ENCODE measurements at places on chromosomes 11 and 22.

DNA sequence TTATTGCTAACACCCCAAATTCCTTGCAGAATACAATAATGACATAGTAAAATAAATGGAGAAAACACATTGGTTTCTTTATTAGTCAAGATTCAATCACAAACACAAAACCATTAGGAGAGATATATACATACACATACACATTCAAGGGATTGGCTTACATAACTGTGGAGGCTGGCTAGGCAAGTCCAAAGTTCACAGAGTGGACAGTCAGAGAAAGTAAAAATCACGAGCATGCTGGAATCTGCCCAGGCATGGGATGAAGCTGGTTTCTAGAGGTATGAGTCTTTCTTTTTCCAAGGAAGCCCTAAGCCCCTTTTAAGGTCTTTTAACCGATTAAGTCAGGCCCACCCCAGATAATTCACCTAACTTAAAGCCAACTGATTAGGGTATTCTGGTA lies 13.6 kb upstream of the OR56B1 start:
- DNase-seq = no peak

- DNase-seq = no peak
These were observed 699.0 kb downstream of the ETS1 start for GRCh38 chr11:127888386-127888785.

GRCh38 chr11:11476499-11476898 lies 123.4 kb upstream of the CSNK2A3 start:
- peak; percentile 43 for DNase-seq

DNA sequence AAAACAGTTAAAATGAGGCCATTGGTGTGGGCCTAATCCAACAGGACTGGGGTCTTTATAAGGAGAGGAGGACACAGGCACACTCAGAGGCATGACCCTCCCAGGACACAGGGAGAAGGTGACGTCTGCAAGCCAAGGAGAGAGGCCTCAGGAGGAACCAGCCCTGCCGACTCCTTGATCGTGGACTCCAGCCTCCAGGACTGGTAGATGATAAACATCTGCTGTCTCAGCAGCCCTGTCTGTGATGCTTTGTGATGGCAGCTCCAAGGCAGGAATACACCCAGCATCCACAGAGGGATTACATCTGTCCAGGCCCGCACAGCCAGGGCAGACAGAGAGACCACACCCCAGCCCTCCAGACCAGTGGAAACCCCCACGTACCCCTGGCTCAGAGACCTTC lies 18.4 kb downstream of the CDKN1C start:
- no peak for DNase-seq

DNA sequence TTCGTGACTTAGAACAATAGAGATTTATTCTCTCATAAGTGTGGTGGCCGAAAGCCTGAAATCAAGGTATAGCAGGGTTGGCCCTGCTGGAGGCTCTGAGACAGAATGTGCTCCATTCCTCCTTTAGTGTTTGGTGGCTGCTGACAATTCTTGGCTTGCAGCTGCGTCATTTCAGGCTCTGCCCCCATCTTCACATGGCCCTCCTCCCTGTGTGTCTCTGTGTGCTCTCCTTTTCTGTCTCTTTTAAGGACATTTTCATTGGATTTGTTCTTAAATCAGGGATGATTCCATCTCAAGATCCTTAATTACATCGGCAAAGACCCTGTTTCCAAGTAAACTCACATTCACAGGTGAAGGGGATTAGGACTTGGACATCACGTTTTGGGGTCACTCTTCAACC lies 10.2 kb upstream of the APOL6 start:
- DNase-seq = no peak

DNA sequence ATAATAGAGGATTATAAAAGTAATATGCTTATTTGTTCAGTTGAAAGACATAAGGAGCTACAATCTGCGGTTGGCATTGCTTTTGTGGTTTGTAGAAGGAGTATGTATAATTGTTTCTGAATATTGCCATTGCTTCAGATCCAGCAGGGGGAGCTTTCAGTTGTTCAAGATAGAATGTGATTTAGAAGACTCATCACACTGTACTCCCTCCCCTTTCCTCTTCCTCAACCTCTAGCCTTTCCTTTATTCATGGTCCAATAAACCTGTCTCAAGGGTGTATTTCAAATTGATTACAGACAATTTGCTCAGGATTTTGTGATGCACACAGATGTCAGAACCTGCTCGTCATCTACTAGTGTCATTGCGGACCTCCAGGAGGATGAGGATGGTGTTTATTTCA lies 9.8 kb downstream of the PRMT3 start:
- peak; percentile 88 for DNase-seq

DNA sequence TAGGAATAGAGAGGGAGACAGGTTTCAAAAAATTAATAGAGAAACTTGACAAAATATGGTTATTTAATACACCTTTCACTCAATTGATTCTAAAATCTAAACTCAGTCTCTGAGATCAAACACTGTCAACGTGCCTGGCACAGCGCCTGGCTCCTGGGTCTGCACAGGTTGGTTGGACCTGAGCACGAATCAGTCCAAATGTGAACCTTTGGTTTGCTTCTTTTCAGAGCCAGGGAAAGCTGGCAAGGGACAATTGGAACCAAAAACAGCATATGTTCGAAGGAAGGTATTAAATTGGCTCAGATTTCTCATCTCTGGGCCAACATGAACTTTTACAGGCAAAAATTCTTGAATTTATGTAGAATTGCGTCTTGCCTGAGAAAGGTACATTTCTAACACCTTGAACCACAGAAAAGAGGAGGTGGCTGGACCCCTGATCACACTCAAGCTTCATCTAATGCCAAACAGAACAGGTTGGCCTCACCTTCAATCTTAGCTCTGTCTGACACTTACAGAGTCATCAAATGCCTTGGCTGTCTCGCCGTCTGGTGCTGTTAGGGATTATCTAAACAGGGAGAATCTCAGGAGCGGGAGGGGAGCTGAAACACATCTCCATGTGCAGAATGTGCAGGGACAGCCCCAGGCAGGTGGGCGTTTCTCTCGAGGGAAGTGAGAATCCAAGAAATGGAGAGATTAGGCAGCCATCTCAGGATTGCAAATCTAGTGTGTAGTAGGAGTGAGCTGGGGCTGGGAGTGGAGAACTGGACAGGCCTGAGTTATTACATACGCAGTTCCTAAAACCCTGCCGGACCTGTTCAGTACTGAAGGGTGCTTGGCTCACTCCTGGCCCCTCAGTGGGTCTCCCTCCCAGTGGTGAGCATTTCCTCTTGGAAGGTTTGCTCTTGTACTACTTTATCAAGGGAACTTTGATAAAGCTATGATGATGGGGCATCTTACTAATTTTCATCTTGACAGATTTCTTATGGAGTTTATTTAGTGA lies 442.2 kb upstream of the B3GAT1 start:
- no peak for DNase-seq

GRCh38 chr11:75982309-75982708 lies 167.3 kb downstream of the UVRAG start:
- DNase-seq = peak; percentile 23

- no peak for DNase-seq
These were observed 5.9 kb downstream of the YWHAH start for GRCh38 chr22:31950226-31950625.

DNA sequence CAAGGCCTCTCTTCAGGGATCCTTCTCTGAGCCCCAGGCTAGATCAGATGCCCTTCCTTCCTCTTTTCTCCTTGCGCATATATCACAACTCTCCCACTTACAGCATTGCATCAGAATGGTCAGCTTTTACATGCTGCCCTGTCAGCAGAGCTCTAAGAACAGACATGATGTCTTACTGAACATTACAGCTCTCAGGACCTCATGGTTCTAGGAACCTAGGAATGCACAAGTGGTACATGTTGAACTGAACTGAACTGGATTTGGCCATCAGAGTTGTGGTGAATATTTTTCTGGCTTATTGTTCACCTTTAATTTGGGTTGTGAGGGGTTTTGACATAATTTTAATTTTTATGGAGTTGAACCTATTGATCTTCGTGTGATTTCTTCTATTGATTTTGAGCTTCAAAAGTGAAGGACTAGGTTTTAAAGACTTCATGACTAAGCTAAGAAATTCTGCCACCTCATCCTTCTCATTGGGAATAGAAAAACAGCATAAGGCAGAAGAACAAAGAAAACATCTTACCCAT lies 37.7 kb upstream of the SPON1 start:
- DNase-seq = no peak

- DNase-seq = no peak
These were observed 48.3 kb downstream of the LARGE1 start for GRCh38 chr22:33871935-33872334.

DNA sequence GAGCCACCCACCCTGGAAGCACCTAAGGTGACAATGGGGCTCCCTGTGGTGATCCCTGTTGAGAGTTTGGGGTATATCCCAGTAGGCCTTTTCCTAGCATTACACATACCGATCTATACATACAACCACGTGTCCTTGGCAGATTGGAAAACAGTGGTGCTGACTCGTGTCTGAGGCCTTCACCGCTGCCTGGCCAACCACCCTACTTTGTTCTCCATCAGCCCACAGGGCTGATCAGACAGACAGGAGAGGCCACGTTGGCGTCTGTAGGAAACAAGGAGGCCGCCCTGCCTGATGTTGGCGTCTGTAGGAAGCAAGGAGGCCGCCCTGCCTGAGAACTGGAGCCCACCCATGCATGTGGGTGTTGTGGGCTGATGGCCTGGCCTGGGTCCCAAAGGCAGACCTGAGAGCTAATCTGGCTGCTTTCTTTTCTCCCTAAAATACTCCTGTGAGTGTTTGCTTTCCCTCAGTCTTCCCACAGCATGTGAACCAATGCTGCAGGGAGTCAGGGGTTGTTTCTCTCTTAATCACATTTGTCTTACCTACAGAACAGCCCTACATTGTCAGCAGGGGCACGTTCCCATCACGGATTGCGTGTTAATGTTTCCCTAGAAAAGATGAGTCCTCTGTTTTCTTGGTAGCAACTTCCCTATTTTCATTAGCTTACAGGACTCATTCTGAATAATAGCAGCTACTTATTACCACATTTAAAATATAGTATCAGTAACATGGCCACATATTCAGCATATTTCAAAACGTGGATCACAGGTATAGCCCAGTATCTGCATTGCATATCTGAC lies 57.2 kb downstream of the SBF1 start:
- no peak for DNase-seq

DNA sequence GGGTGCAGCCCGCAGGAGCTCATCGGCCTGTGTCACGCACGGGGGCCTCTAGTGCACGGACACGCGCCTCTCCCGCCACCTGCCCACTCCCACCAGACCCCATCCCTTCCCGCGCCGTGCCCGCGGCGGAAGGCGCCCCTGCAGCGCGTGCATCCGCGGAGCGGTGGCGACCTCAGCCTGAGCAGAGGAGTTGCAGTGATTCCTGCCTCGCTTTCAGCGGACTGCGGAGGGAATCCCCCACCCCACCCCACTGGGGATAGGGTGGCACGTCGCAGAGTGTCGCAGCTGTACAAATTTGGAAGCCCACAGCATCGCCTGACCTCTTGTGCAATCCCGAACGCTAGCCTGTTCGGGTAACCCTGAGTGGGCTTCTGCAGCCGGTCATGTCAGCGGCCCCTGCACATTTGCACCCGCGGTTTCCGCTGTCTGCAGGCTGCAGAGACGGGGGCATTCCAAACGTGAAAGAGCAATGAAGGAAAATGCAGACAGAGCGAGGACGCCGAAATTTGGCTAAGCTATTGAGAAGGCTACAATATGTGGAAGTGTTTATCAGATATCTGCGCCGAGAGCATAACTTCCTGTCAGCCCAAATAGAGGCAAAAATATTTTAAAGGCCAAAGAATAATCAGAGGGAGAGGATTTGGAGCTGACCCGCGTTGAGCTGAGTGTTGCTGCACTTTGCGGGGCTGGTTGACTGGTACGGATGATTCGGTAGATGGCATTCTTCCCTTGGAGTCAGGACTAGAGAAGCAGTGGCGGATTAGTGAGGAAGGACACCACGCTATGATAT lies 617 bp upstream of the ARHGAP20 start:
- DNase-seq = peak; percentile 95

DNA sequence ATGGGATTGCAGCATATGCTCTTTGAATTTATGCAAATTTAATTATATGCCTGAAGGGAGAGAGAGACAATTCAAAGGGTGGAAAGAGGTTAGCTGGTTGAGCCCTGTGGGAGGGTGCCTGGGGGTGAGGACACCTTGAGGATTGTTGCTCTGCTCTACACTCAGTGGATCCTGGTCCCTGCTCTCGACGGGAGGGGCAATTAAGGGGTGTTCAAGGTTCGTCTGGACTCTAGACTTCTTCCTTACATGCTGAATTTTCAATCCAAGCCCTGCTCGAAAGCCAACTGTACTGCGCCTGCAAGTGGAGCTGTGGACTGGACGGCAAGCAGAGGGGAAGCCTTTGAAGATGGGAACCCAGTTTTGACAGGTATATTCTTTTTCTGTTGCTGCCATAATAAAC lies 15.5 kb upstream of the OR5M11 start:
- DNase-seq = no peak

DNA sequence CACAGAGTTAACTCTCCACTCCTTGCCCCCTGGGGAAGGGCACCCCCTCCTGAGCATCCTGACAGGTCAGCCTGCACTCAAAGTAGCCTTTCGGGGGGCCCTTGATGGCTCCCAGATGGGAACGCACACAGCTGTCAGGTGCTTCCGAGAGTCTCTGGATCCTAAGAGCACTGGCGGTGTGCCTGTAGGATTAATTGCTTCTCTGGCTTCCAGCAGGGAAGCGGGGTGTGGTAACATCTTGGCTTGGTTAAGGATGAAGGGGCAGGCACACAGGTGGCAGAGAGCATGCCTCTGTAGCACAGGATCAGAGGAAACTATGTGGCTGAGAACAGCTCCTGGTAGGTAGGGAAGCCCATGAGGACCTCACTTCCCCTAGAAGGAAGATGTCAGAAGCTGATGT lies 199.8 kb downstream of the MIAT start:
- no peak for DNase-seq

DNA sequence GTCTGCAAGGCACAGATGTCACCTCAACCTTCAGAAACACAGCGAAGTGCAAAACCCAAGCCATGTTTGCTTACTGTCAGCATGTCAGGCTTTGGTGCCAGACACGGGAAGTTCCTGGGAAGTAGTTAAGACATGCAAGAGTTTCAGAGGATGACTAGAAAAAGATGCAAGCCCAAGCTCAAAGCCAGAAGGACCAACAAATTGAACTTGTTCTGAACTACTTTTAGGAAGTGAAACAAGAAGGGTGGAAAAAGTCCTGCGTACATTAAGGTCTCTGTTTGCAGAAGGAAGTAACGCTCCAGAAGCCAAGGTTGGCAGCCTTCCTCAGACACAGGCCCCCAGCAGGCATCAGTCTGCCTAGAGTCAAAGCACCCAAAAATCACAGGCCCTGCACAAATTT lies 2.6 kb downstream of the AP1B1 start:
- DNase-seq = no peak

- DNase-seq = no peak
These were observed 4.0 kb downstream of the PHOX2A start for GRCh38 chr11:72239849-72240460.

- DNase-seq = peak; percentile 95
These were observed at the start of gene GSTP1 for GRCh38 chr11:67583247-67584204. Gene GSTP1, plus strand, starts transcription at chr11:67583812. Its CDS starts 32 bp downstream, at chr11:67583844.

All from NCI-H69 (cell line).